ENCODE measurements at places on chromosomes 12 and 14. TPM values are rescaled to one million over a fixed set of nuclear protein-coding genes. Genes with fewer than 3 reads are reported as not detected.
A peak's percentile ranks its signal among the peaks of the same experiment; 100 is the strongest.

The SIX1 gene
- 0.58 TPM for total RNA-seq

The DIO2 gene
- total RNA-seq: 28.2 TPM

GRCh38 chr14:21098076-21098891 lies at the start of gene ZNF219:
Gene ZNF219 (minus strand): TSS chr14:21098655. CDS start chr14:21093591, 5,064 bp downstream.
- H3K4me1 ChIP-seq: peaks cover 67% of the 10 kb centered on the region
- H3K27me3 ChIP-seq: no peaks in the 10 kb centered on the region
- H3K4me3 ChIP-seq: peak within 1 kb of the TSS; percentile 86
- DNase-seq: no peak

GRCh38 chr12:96454396-96454795 lies 35.0 kb upstream of the CFAP54 start:
- no peaks in the 10 kb centered on the region for H3K27me3 ChIP-seq
- no peak overlapping the region for H3K27ac ChIP-seq
- H3K4me3 ChIP-seq: no peak overlapping the region
- H3K36me3 ChIP-seq: no peaks in the 10 kb centered on the region
- no peaks in the 10 kb centered on the region for H3K4me1 ChIP-seq

Data from esophagus muscularis mucosa (tissue), 4 donors.